Psoas muscle (tissue), 8 donors: ENCODE measurements at places on chromosomes 16 and 17. TPM values are rescaled to one million over a fixed set of nuclear protein-coding genes. Genes with fewer than 3 reads are reported as not detected.

- no peaks in the 10 kb centered on the region for H3K27me3 ChIP-seq
- H3K36me3 ChIP-seq = peaks cover 6% of the 10 kb centered on the region
- DNase-seq = no peak
- H3K4me1 ChIP-seq = peaks cover 9% of the 10 kb centered on the region
These were observed 92.7 kb downstream of the ABCC1 start for GRCh38 chr16:16042076-16042475.

The KCNJ18 gene
- not detected for total RNA-seq

DNA sequence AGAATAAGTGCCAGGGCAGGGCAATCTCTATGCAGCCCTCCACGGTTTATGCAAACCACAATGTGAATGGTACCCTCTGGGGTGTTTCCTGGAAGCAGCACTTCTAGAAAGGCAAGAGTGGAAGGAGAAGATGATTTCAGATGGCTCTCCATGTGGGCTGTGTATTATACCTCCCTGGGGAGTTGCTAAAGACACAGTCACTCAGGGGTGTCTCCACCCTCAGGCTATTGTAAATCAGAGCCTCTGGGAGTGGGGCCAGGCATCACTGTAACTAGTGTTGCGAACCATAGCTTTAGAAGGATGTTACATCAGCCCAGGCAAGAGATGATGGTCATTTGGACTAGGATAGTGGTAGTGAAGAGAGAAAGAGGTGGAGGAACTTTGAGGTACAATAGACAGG, 83.3 kb upstream of the ZKSCAN2 start:
- H3K4me1 ChIP-seq = no peaks in the 10 kb centered on the region
- no peaks in the 10 kb centered on the region for H3K36me3 ChIP-seq
- DNase-seq = no peak
- H3K4me3 ChIP-seq = no peak overlapping the region

The PERCC1 gene
- total RNA-seq = not detected

GRCh38 chr16:12543700-12544476, 259.8 kb downstream of the CPPED1 start:
- H3K36me3 ChIP-seq = no peaks in the 10 kb centered on the region
- H3K27me3 ChIP-seq = no peaks in the 10 kb centered on the region
- H3K27ac ChIP-seq = no peak overlapping the region
- H3K4me1 ChIP-seq = no peaks in the 10 kb centered on the region
- no peak overlapping the region for H3K4me3 ChIP-seq
- no peak for DNase-seq

The CCL16 gene
- total RNA-seq = not detected
